CD4-positive, alpha-beta T cell treated with Interleukin-17A for 1 hour (primary cell): ENCODE measurements at places on chromosomes 7 and 10.
A peak's percentile ranks its signal among the peaks of the same experiment; 100 is the strongest.

DNA sequence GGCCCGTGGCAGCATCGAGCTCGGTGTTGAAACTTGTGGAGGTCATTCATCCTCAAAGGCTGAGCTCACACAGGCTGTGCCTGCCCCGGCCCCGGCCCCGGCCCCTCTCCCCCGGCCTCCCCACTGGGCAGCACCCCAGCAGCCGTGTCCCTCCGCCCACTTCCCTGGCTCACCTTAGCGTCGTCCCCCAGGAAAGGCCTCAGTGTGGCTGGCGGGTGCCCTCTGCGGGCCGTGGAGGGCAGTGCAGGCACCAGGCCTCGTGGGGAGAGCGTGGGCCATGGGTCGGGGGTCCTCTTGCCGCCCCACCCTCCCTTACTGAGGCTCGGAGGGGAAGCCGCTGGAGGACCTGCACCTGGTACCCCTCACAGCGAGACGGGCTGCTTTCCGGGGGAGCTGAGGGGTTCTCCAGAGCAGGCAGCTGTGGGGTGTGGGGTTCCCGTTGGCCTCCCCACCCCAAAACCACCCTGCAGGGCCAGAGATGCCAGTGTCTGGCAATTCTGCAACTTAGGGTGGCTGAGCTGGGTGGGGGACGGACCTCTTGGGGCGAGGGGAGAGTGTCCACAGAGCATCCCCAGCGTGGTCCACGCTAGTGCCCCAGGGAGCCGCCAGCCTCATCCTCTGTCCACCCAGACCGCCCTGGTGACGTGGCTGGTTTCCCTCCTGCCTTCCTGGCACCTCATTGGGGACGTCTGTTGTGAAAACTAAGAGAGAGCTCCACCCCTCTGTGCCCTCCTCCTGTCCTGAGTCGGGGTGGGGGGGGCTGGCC is 44.2 kb upstream of the DPYSL4 start:
- peak; percentile 44 for DNase-seq

DNA sequence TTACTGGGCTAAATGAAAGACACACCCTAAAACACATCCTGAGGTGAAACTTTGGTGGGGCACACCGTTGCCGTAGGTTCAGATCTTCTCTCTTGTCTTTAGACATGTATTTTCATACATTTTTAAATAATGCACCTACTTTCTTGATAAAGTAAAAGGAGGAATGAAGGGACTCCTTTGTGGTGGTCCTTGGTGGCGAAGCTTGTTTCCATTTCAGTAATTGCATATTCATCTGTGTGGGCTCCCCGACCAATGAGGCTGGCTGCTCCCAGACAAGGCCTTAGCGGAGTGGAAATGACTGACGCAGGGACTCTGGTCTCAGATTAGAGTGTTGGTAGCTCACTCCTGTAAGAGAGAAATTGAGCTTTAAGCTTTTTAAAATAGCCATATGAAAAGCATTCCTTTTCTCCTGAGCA is 815 bp downstream of the CCSER2 start:
- DNase-seq = no peak

DNA sequence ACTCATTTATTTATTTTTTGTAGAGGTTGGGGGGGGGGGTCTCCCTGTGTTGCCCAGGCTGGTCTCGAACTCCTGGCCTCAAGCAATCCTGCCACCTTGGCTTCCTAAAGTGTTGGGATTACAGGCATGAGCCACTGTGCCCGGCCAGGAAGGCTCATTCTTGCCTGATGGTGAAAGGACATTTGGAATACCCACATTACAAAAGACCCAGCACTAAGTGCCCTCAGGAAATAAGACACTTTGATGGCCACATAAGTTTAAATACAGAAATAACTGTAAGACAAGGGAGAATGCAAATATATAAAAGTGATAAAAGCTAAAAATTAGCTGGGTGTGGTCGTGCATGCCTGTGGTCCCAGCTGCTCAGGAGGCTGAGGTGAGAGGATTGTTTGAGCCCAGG is 8.0 kb upstream of the SERPINE1 start:
- no peak for DNase-seq

GRCh38 chr7:96284240-96284639 is 37.7 kb downstream of the SLC25A13 start:
- no peak for DNase-seq

DNA sequence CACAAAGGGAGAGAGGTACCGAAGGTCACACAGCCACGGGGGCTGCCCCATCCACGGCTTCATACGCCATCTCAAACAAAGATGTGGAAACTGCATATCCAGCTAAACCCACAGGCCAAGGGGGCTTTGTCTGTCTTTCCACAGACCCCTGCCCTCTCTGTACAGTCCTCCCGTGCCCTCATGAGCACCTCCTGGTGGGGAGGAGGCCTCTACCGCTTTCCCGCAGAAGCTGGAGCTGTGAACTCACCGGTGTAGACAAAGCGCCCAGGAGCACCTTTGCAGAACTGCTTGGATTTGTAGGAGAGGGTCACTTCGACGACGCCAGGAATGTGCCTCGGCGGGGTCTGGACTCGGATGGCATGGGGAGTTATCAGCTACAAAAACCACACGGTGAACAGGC is 97.2 kb downstream of the EBF3 start:
- no peak for DNase-seq

GRCh38 chr7:159329818-159330378 is 185.2 kb upstream of the VIPR2 start:
- DNase-seq = no peak

DNA sequence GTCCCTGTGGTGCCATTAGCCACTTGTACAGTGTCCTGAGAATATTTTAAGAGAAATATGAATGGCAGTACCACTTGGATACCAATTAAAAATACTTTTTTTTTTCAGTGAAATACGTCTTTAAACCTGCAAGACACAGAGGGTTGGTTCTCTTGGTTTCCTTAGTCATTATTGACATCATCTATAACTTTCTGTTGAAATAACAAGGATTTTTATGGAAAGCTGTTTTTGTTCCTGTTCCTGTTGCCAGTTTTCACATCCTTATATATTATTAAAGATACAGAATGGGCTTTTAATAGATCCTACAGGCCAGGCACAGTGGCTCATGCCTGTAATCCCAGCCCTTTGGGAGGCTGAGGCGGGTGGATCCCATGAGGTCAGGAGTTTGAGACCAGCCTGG is 579.9 kb downstream of the AUTS2 start:
- no peak for DNase-seq

- no peak for DNase-seq
These were observed 5.5 kb upstream of the OPN1SW start for GRCh38 chr7:128781126-128781525.

- no peak for DNase-seq
These were observed 13.2 kb upstream of the FRMPD2 start for GRCh38 chr10:48287417-48288391.

GRCh38 chr10:75283671-75284470 is 48.1 kb upstream of the COMTD1 start:
- no peak for DNase-seq

DNA sequence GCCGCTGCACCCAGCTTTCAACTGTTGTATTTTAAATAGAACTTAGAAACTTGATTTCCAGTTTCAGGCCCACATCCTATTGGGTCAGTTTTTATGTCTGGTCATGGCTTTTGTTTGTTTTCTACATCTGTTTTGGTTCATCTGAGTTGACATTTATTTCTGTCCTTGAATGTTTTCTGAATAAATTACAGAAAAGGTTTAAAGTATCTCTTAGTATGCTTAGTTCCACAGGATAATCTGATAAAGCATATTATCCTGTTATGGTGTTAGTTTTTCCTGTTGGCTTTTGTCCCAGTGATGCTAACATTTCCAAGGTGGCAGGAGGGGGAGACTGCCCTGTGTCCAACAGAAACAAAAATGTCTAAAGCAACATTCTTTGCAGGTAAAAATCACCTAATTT is 733.2 kb downstream of the INHBA start:
- DNase-seq = no peak

GRCh38 chr7:119713606-119714005 is 559.4 kb upstream of the KCND2 start:
- no peak for DNase-seq

GRCh38 chr10:22816298-22816653 is 101.9 kb upstream of the PIP4K2A start:
- no peak for DNase-seq

GRCh38 chr7:134396031-134396430 is 62.9 kb downstream of the AKR1B1 start:
- no peak for DNase-seq

- no peak for DNase-seq
These were observed 8.6 kb downstream of the OR2AE1 start for GRCh38 chr7:99868246-99868645.

- DNase-seq = no peak
These were observed 217.2 kb downstream of the ANK3 start for GRCh38 chr10:60172363-60172990.

GRCh38 chr7:39650676-39651075 is 27.3 kb downstream of the RALA start:
- no peak for DNase-seq

- no peak for DNase-seq
These were observed 91.6 kb downstream of the AMPH start for GRCh38 chr7:38539477-38540081.

DNA sequence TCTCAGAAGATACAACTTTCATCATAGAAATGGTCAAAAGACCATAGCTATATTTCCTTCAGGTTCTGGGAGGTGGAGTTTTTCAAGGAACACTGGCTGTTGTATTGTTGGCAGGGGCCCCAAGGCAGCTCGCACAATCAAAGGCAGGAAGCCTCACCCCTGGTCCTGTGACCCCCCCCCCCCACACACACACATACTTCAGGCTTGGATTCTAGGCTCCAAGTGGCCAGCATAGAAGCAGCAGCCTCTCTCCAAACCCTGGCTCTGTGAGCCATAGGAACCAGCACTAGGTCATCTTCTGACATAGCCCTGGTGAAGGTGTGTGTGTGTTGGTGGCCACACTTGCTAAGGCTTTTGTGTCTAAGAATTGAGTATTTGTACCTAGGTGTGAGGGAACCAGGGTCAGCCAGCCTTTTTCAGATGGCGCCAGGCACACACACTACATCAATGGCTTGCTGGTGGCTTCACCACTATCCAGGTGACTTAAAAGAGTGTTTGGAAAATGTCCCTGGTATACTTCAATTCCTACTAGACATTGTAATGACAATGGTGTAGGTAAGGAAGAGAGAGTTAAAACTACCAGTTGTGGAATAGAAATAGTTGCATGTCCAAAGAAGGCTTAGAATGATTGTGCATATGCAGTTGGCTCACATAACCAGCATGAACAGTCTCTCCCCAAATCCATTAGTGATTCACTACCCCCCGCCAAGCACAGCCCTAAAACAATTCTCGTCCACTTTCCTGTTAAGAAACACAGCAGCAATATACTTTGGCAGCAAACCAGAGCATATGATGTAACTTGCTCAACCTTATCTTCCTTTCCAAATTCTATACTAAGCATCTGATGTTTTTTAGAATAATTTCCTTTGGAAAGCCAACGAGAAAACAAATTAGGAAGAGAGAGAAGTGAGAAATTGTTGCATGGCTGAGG is 91.3 kb downstream of the AVL9 start:
- DNase-seq = no peak

DNA sequence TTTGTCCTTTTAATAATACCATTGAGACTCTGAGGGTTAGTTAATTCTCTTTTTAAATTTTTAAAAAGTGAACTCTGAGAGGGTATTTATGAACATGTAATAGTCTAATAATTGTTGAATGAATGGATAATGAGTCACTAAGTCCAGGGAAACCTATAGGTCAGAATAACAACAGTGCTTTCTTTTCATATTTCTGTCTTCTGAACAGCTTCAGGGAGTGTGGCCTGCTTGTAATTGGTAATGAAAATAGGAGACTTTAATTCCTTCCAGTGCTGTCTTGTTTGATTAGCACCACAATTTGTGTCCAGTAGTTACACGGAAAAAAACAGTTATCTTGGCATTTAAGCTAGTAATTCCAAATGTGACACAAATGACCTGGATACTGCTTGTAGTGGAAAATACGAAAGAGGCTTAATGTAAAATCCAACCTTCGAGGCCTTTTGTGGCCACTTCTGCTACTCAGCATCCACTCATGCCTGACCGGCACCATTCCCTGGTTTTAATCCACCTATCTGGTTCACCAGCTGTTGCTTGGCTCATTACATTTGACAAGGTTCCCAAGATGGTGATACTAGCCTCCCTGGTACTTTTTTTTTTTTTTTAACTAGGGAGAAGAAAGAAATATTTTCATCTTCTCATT is 149.3 kb upstream of the IMMP2L start:
- no peak for DNase-seq

- no peak for DNase-seq
These were observed 70.6 kb downstream of the WAPL start for GRCh38 chr10:86450806-86451603.

DNA sequence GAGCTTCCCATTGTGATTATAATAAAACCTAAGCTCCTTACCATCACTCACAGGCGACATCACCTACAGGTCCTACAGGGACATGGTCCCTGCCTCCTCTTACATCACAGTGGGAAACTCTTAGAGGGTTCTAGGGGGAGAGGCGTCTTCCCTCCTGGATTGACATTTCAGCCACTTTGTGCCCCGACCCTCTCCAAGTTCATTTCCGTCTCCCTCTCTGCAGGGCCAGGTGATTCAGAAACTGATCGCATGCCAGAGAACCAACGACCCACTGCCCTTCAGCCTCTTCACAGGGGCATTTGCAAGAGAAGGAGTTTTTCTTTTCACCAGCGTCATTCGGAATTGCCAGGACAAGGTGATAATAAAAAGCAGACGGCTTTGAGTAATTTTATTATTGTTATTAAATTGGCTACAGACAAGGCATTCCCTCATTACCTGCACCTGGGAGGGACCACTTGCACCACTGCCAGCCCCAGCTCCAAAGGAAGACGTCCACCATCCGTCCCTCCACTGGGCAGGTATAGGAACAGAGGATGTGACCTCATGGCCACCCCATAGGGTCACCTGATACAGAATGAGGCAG is 85.8 kb upstream of the CUX1 start:
- no peak for DNase-seq

DNA sequence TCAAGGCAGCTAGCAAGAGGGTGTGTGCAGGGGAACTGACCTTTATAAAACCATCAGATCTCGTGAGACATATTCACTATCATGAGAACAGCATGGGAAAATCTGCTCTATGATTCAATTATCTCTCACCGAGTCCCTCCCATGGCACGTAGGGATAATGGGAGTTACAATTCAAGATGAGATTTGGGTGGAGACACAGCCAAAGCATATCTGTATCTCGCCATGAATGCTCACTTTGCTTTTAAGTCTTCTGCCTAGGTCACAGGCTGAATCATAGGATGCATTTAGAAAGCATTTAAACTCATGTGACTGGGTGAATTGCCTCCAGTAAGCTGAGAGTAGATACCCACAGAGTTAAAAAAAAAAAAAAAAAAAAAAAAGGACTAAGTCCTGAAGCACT is 220.0 kb downstream of the AGMO start:
- DNase-seq = no peak

DNA sequence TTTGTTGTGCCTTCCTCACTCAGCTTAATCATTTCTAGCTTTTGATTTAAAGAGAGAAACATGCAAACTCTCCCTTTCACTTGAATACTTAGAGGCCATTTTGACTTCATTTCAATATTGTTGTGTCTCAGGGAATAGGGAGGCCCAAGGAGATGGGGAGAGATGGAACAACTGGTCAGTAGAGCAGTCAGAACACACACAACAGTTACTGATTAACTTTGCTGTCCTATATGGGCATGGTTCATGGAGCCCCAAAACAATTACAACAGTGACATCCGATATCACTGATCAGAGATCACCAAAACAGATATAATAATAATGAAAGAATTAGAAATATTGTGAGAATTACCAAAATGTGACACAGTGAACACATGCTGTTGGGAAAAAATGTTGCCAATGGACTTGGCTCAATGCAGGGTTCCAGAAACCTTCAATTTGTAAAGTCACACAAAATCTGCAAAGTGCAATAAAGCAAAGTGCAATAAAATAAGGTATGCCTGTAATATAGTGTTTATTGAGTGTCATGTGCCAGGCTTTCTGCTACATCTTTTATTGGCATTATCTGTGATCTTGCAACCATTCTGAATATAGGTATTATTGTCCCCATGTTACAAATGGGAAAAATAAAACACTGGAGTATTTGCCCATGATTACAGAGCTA is 38.2 kb downstream of the CCDC71L start:
- no peak for DNase-seq
